Sciatic nerve (tissue), 2 donors: ENCODE measurements at places on chromosomes 1 and 21. TPM values are rescaled to one million over a fixed set of nuclear protein-coding genes. Genes with fewer than 3 reads are reported as not detected.

DNA sequence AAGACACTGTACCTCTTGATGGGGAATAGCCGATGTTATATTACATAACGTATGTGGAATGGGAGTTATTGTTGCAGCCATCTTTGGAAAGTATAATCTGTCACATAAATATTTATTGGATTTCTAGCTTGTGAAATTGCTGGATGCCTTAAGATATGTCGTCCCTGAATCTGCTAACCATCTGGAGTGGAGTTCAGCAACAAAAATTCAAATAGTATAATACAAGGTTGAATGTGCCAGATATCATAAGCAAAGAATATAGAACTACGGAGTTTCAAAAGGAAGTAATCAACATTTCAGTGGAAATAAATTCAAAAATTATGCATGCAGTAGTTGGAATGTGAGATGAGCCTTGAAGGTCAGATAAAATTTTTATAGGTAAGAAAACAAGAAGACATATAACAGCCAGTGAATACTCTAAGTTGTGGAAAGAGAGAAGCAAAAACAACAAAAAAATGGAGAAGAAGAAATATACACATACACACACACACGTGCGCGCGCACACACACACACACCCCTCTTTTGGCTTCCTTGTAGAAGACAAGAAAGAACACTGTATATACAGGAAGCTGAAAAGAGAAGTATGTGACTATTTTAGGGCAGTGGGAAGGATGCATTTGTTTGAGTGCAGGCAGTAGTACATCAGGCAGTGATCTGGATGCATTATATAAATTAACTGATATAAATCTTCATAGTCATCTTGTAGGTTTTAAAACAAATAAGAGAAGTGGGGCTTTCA, 516.7 kb downstream of the KCNT2 start:
- no peak for DNase-seq

ZNF648 gene
- total RNA-seq, result 0.53 TPM

NHLH1 gene
- total RNA-seq, result not detected

- no peak for DNase-seq
Observed at GRCh38 chr1:177784936-177785335, 184.9 kb downstream of the SEC16B start.

GRCh38 chr1:171867236-171867635, 25.9 kb downstream of the DNM3 start:
- no peak for DNase-seq

- no peak for DNase-seq
Observed at GRCh38 chr1:156001021-156001661, 19.6 kb downstream of the SSR2 start.

- no peak for DNase-seq
Observed at GRCh38 chr1:197998110-197998509, 80.9 kb downstream of the LHX9 start.

DNA sequence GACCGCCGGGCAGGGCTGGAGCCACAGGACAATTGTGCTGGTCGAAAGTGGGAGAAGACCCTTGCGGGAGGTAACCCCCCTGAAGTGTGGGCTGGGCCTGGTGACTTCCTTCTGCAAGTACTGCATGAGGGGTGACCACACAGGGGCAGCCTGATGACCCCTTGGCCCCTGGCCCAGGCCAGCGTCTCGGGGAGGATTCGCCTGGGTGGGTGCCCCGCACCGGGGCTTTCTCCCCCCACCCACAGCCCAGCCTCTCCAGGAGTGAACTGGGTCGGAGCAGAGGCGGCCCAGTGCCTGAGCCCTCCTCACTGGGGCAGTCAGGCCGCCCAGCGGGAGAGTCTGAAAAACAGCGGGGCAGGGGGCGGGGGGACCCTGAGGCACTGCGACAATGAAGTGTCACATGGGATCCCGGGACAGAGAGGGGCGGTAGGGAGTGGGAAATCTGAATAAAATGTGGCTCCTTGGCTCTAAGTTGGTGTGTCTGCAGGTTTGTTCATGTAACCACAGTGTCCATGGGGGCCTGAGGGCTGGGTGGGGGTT, 1.6 kb upstream of the DNMT3L start:
- no peak for DNase-seq

DNA sequence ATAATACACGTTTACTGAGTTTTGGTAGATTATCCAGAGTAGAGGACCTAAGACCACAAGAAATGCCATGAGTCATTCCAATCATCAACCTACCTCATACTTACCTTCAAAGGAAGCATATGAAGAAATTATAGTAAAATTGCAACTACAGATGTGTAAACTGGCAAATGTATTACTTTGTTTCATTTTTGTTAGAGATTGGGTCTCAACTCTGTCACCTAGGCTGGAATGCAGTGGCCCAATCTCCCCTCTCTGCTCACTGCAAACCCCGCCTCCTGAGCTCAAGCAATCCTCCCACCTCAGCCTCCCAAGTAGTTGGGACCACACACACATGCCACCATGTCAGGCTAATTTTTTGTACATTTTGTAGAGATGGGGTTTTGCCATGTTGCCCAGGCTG, 5.2 kb downstream of the TMCO1 start:
- DNase-seq, result no peak
